CD14-positive monocyte (primary cell): ENCODE measurements at places on chromosomes 12 and 14. TPM values are rescaled to one million over a fixed set of nuclear protein-coding genes. Genes with fewer than 3 reads are reported as not detected.

DNA sequence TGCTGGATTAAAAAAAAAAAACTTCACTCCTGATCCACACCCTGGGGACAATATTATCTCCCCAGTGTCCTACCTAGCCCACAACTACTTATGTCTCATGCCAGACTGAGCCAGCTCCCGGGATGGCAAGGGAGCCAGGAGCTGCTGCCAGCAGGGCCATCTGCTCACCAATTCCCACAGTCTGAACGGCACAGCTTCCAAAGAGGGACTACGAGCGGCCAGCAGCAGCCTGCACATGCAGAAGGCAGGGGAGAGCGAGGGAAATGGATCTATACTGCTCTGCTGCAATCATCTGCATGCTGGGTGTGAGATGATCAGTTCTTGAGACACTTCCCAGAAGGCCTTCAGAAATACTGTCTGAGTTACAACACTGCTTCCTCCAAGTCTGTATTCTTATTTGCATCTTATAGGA is 11.1 kb downstream of the SSH1 start:
- no peak overlapping the region for H3K4me3 ChIP-seq
- peaks cover 21% of the 10 kb centered on the region for H3K36me3 ChIP-seq
- DNase-seq: peak; percentile 56
- H3K27ac ChIP-seq: peak overlapping the region; percentile 18
- no peaks in the 10 kb centered on the region for H3K27me3 ChIP-seq
- H3K4me1 ChIP-seq: peaks cover 36% of the 10 kb centered on the region

Gene SLC15A4
- 30.1 and 46.6 TPM in 2 replicates for polyA plus RNA-seq

Gene HECTD1
- 18.3 and 55.9 TPM in 2 replicates for polyA plus RNA-seq

DNA sequence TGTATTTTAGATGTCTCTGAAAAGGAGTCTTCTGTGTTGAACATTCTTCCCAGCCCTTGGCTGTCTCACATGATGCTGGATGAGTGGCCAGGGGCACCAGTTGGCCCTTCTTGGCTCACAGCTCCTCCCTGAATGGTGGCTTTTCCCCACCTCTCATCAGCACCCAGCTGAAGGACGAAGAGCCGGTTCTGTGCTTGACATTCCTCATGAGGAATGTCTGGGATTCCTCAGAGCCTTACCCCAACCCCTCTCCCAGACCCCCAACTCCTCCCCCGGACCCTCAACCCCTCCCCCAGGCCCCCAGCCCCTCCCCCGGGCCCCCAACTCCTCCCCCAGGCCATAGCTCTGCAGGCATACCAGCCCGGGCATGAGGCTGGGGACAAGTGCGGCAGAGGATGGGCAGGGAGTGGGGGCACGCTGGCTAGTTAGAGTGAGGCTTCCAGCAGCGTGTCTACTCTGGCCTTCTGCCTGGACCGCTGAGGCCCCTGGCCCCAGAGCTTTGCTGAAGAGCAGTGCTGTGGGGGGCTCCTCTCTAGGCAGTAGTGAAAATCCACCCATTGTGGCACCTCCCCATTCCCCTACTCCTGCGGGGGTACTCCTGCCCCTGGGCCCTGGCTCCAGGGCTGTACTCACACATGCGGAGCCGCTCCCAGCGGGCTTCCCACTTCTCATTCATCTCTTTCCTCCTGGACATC is 64.3 kb downstream of the PLEKHG3 start:
- no peaks in the 10 kb centered on the region for H3K36me3 ChIP-seq
- H3K4me1 ChIP-seq: peaks cover 6% of the 10 kb centered on the region
- DNase-seq: no peak
- no peak overlapping the region for H3K27ac ChIP-seq
- H3K4me3 ChIP-seq: no peak overlapping the region

Gene DPF3
- 0.01 and 0.39 TPM in 2 replicates for polyA plus RNA-seq

Gene SYT10
- polyA plus RNA-seq: not detected in 2 replicates

DNA sequence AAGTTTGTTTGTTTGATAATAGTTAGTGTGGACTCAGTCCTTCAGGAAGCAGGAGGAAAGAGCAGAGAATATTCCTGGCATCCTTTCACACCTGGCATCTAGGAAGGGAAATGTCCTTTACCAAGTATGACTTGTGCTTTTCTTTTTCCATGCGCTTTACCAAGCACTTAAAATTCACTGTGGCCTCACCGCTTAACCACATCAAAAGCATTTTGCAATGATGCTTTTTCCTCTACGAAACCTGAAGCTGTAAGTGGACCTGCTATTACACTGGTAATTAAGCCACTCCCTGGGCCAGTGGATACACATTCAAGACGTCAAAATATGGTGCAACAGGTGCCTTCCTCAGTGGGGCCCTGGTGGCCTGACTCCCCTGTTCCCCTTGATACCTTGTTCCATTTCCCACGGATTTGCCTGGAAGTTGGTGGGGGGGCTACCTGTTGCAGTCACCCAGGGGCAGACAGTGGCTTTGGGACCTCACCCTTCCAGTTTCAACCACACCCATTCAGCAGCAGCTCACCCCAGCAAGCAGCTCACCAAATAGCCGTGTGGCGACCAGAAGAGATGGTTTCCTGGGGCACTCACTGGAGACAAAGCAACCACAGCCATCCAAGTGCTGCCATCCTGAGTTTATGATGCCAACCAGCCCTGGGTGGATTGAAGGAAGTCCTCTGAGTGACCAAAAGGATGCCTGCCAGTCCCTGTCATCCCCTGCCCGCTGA is 14.2 kb upstream of the FZD10 start:
- H3K27me3 ChIP-seq: no peaks in the 10 kb centered on the region
- H3K4me3 ChIP-seq: no peak overlapping the region
- no peaks in the 10 kb centered on the region for H3K36me3 ChIP-seq
- DNase-seq: no peak

Gene ARF3
- polyA plus RNA-seq: 84.7 and 88.5 TPM in 2 replicates

DNA sequence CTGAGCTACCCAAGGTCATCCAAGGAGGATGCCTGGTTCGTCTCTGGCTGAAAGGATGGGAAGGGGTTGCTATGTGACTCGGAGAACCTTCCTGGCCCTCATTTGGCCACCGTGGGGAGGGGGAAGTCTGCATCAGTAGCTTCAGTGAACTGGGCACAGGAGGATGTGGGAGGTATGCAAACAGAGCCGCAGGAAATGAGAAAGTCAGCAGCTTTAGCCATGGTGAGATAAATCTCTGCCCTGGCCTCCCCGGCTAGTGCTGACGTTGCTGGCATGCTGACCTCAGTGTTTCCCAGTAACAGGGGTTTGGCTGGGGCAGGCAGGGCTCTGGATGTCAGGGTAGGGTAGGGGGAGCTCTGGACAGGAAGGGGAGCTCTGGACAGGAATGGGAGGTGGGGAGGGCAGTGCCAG is 2.3 kb upstream of the CEBPE start:
- H3K4me3 ChIP-seq: no peak overlapping the region
- peaks cover 44% of the 10 kb centered on the region for H3K4me1 ChIP-seq
- H3K27ac ChIP-seq: no peak overlapping the region
- H3K36me3 ChIP-seq: no peaks in the 10 kb centered on the region

GRCh38 chr14:52922059-52922458 is 28.8 kb downstream of the FERMT2 start:
- no peak for DNase-seq
- no peaks in the 10 kb centered on the region for H3K27me3 ChIP-seq
- H3K4me3 ChIP-seq: no peak overlapping the region
- peaks cover 16% of the 10 kb centered on the region for H3K4me1 ChIP-seq
- H3K36me3 ChIP-seq: no peaks in the 10 kb centered on the region

Gene MUCL1
- polyA plus RNA-seq: not detected

DNA sequence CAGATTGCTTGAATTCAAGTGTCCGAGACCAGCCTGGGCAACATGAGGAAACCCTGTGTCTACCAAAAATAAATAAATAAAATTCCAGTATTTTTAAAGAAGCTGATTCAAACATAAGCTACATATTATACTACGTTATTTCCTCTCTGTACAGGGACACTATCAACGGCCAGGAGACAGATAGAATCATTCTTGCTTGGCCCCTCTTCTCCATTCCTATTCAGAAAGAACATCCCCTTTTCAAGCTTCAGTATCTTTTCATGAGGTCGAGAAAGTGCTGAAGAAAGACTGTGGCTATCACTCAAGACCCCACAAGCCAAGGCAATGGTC is 314 bp upstream of the DHRS7 start:
- peaks cover 33% of the 10 kb centered on the region for H3K4me1 ChIP-seq
- no peak for DNase-seq
- H3K4me3 ChIP-seq: peak overlapping the region; percentile 92

Gene TSPAN11
- not detected for polyA plus RNA-seq

DNA sequence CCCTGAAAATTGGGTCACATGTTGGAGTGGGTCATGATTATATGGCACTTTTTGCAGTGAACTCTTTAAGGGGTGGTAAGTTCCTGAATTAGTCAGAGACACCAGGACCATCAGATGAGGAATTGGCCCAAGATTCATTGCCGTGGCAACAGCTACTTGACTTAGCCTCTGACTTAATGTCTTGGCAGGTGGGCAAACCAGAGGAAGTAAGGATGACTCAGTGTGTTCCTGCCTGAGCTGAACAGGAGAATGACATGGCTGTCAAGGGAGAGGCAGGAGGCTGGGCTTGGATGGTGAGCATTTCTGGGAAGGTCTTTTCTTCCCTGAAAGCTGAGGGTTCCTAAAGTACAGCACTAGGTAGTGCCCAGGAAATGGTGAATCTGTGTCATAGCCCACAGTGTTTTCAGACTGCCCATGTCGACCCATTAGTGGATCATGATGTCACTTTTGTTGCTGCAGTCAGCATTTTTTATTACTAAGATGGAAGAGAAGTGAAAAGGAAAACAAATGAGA is 170.1 kb upstream of the PWP1 start:
- H3K27me3 ChIP-seq: no peaks in the 10 kb centered on the region
- H3K27ac ChIP-seq: no peak overlapping the region
- H3K4me3 ChIP-seq: no peak overlapping the region
- peak; percentile 79 for DNase-seq

DNA sequence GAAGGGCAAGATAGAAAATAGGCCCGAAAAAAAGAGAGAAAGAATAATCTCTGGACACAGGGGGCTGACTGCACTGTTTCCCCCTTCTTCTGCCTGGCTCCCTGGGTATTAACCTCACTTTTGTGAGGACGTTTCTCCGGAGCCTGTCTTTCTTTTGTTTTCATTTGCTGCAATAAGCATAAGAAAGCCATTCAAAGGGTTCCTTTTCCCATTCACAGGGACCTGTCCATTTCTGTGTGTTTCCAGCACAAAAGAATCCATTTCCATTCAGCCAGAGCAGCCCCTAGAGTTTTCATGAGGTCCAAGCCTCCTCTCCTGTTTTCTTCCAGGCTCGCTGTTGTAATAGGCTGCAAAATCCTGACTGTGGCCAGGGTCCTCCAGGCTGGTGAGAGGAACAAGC is 16.8 kb downstream of the PLXNC1 start:
- no peaks in the 10 kb centered on the region for H3K27me3 ChIP-seq
- no peak for DNase-seq
- H3K36me3 ChIP-seq: peaks cover 10% of the 10 kb centered on the region
- H3K27ac ChIP-seq: no peak overlapping the region
- no peaks in the 10 kb centered on the region for H3K4me1 ChIP-seq

Gene MAP3K9
- 0.01 and 0.03 TPM in 2 replicates for polyA plus RNA-seq

GRCh38 chr14:92203116-92203515 is 81.3 kb downstream of the CPSF2 start:
- peaks cover 13% of the 10 kb centered on the region for H3K27me3 ChIP-seq
- H3K4me1 ChIP-seq: peaks cover 11% of the 10 kb centered on the region
- no peak overlapping the region for H3K4me3 ChIP-seq
- no peak overlapping the region for H3K27ac ChIP-seq

DNA sequence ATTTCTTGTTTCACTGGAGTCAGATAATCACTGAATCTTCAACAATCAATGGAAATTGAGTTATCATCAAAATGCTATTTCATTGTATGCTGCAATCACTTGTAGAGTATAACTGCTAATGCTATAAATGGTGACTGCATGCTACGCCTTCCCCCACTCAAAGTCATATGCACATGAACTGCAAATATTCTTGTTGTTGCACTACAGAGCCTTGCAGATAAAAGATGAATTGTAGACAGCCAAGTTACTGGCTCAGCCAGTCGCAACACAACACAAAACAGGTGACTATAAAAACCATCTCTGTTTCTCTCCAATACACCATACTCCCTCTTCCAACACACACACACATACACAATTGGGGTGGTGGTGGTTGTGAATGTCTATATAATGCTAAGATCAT is 171.0 kb upstream of the HMGA2 start:
- DNase-seq: no peak
- no peak overlapping the region for H3K4me3 ChIP-seq
- H3K27me3 ChIP-seq: no peaks in the 10 kb centered on the region
- H3K27ac ChIP-seq: no peak overlapping the region
- H3K4me1 ChIP-seq: no peaks in the 10 kb centered on the region
- no peaks in the 10 kb centered on the region for H3K36me3 ChIP-seq

DNA sequence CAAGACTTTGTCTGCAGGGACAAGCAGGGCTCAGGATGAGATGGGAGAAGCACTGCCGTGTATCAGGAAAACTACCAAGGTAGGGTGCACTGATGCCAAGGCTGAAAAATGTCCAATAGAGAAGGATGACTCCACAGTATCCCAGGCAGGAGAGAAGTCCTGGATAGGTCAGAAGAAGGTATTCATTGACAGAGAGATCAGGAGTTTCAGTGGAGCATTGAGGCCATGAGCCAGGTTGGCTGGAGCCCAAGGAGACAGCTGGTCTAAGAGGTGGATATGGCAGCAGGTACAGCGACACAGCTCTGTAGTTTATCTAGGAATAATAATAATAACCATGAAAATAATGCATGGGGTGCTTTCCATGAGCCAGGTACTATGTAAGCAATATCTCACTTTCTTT is 180.9 kb downstream of the EXOC5 start:
- no peaks in the 10 kb centered on the region for H3K27me3 ChIP-seq
- no peaks in the 10 kb centered on the region for H3K36me3 ChIP-seq
- H3K4me1 ChIP-seq: no peaks in the 10 kb centered on the region
- H3K4me3 ChIP-seq: no peak overlapping the region
- no peak overlapping the region for H3K27ac ChIP-seq

DNA sequence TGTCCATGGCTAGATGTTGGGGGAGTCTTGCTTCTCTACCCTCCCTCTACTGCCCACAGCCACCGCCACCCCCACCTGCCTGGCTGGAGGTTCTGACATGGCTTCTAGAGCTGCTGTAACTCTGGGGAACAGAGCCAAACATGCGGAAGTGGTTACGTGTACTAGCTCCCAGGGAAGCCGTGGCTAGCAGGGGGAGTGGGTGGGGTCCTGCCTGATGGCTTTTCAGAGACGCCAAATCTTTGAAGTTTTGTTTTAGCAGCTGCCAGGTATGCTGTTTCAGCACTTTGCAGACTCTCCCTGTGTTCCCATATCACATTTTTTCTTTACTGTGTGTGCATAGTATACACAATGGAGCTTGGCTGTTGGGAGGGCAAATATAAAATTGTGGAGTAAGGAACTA is 150.3 kb downstream of the TGFB3 start:
- H3K27me3 ChIP-seq: no peaks in the 10 kb centered on the region
- peak; percentile 31 for DNase-seq

Gene CLEC2A
- polyA plus RNA-seq: not detected

Gene GLIPR1L1
- polyA plus RNA-seq: not detected

Gene KRT6B
- not detected in 2 replicates for polyA plus RNA-seq
